ENCODE measurements at places on chromosomes 1 and 21.

DNA sequence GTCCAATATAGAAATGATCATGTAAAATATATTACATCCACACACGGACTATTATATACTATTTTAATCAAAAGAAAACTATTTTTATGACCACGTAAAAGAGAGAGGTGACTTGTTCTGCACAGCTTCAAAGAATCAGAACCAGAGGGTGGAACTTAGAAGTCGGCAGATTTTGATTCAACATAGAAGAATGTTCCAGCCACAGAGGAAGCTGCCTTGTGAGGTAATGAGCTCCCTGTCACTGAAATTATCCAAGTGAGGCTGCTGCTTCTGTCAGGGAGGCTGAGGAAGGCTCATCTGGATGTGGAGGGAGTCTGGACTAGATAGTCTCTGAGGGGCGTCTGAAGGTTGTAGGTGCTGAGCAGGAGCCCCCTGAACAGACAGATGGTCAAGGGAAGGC is 2.7 kb downstream of the PLEKHA6 start:
- DNase-seq = no peak

DNA sequence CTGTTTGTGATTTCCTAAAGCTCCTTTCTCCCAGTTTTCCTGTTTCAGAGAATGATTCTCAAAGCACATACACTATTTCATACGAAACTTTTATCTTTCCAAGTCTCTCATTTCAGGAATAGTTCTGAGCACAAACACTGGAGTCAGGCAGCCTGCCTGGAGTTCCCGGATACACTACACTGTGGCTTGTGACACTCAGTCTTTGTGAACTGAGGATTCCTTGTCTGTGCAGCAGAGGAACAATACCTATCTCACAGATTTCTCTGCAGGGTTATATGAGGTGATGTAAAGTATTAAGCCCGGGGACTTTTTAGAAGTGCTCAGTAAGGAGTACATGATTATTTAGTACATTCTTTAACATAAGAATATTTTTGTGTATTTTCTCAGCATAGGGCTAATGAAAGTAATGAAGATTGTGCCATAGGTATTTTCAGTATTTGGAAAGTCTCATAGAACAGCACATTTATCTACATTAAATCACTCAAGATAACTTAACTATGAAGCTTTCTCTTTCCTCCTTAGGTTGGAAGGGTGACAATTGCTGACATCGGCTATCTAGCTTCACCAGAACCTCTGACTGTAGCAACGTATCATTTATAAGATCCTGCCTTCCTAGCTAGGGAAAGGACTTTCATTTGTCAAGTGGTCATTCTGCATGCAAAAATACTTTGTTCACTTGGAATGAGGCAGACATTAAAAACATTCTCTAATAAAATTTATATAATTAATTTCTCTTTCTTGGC is 12.9 kb downstream of the GBP2 start:
- no peak for DNase-seq

DNA sequence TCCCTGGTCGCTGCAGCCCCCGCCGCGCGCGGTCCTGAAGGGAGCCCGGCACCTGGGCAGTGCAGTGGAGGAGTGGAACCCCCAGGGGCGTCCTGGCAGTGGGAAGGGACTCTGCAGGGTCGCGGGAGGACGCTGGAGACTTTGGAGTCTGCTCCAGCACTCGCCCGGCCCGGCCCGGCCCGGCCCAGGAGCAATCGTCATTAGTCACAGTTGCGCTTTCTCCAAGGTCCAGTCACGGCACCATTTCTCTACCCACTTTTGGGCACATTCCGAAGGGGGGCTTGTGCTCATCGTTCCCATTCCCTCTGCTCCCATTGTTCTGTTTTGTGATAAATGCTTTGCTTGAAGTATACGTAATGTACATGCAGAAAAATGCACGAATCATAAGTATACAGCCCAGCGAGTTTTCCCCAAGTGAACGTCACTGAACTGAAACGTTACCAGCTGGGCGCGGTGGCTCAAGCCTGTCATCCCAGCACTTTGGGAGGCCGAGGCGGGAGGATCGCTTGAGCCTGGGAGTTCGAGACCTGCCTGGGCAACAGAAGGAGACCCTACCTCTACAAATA is 999 bp downstream of the THAP3 start:
- DNase-seq = no peak

GRCh38 chr1:157831968-157832626 is 9.5 kb downstream of the CD5L start:
- no peak for DNase-seq

DNA sequence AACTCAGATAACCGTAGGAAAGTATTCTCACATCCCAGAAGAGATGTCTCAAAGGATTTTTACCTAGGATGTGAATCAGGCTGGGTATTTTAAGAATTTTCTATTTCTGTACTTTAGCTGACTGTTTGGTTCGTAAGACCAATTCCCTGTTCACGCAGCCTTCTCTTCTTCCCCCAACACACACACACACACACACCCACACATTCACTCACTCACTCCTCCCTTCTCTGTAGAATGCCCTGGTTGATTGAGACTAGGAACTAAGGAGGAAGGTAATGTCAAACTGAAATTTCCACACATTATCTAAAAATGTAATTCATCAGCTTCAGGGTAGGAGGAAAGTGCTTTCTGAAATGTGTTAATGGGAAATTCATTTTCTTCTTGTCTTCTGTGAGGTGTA is 43.5 kb downstream of the ELAVL4 start:
- no peak for DNase-seq

GRCh38 chr1:207831517-207832327 is 79.2 kb downstream of the CD34 start:
- DNase-seq = no peak

- DNase-seq = no peak
These were observed 7.3 kb downstream of the IGSF21 start for GRCh38 chr1:18114726-18115410.

GRCh38 chr1:194419721-194420120 is 1233.3 kb upstream of the B3GALT2 start:
- no peak for DNase-seq

DNA sequence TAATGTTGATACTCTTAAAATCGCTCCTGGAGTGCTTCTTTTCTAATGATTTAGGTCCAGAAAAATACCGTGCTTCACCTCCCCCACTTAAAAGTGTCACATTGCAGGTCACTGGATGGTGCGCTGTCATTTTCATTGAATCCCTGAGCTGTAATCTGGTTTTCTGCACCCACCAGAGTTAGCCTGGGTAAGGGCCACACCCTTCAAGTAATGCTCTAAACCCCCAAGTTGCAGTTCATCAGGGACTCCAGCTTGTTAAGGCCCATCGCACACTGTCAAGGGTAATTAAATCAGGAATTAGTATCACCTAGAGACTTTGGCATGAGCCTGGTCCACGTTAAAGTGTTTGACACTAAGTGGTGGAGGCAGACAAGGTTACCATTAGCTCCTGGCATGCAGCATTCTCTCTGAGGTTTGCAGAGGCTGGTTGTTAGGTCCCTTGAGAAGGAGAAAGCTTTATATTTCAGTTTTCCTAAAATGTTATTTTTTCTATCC is 34.0 kb downstream of the ASTN1 start:
- DNase-seq = no peak

- no peak for DNase-seq
These were observed 51.5 kb downstream of the VANGL2 start for GRCh38 chr1:160451859-160452232.

DNA sequence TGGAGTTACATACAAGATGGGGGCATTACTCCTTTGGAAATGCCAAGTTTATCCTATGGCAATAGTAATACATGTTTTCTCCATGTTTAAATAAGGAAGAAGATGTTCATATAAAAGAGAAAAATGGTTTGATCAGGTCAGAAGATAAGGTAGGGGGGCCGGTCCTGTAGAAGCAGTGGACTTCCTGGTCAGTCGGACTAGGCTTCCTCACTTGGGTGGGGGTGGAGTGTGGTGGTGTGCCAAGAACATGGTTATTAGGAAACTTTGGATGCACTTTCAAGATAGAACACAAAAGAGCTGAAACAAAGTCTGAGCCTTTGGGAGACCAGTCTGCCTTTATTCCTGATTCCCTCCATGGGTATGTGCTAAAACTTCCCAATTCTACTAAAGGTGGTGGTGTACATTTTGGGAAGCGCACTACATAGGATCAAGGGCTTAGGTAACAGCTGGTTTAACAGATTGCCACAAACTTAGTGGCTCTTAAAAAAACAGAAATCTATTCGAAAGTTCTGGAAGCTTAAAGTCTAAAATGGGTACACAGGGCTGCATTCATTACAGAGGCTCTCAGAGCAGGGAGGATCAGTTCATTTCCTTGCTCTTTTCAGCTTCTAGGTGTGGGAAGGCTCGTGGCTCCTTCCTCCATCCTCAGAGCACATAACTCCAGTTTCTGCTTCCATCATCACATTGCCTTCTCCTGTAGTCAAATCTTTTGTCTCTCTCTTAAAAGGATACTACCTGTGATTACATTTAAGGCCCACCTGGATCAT is 64.6 kb downstream of the KDM1A start:
- DNase-seq = peak; percentile 35

- DNase-seq = no peak
These were observed 574.9 kb downstream of the PTPRU start for GRCh38 chr1:29811247-29811646.

DNA sequence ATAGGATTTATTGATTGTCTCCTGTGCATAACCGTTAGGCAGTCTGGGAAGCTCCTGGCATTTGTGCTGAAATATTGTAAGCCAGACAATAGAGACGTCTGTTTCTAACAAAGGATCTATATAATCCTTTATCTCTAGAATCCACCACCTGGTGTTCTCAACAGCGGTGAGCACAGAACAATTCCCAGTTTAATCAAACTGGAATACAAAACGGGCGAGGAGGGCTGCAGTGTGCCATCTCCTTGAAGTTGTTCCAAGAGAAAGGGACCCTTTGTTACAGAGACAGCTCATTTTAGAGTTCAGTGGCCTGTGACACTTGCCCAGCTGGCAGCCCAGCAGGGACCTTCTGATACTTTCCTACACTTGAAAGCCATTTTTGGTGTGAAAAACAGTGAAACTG is 162.8 kb upstream of the IVNS1ABP start:
- no peak for DNase-seq

- DNase-seq = no peak
These were observed 8.9 kb upstream of the CD46 start for GRCh38 chr1:207742850-207743555.

DNA sequence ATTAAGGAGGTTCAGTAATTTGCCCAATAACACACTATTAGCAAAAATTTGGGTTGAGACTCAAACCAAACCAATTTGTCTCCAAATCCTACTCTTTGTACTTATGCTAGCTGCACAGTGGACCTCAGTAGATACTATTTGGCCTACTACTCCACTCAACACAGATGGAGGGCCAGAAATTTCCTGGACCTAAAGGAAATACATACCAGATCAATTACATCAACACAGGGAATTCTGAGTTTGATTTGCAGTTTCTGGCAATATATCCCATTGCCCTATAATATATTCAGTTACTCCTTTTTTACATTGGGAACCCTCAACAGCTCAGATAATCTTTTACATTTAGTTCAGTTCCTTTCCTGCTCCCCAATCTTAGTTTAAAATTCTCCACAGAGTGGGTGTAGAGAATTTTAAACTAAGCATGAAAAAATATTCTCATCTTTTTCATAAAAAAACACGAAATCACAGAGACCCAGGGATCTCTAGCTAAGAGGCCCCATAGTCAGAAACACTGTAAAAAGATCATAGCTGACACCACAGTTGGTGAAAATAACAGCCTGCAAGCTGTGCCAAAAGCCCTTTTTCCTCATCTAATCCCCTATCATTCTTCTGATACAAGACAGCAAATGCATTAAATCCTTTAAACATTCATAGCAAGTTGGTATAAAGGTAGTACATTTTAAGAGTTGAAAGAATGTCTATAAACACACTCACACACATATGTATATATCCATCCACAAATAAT is 317.7 kb upstream of the ESRRG start:
- no peak for DNase-seq

- DNase-seq = no peak
These were observed 318.5 kb upstream of the RUNX1 start for GRCh38 chr21:35367553-35367952.

DNA sequence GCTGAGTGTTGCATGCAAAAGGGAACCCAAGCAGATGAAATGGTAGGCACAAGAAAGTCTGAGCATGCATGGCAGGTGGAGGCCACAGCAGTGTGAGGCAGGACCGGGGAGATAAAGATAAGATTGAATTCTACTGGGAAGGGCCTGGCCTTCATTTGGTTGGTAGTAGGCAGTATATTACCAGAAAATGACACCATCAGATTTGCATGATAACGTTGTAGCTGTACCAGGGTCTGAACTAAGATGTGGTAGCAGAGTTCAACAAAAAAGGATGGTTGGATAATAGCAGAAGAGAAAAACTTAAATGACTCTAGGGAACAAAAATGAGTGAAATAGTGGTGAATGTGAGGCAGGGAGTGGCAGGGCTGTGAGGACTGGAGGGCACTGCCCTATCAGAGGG is 75.6 kb upstream of the DNAJC6 start:
- DNase-seq = no peak

GRCh38 chr1:237884237-237884636 is 6.5 kb downstream of the ZP4 start:
- DNase-seq = no peak

GRCh38 chr1:232704694-232705680 is 75.1 kb upstream of the SIPA1L2 start:
- no peak for DNase-seq

DNA sequence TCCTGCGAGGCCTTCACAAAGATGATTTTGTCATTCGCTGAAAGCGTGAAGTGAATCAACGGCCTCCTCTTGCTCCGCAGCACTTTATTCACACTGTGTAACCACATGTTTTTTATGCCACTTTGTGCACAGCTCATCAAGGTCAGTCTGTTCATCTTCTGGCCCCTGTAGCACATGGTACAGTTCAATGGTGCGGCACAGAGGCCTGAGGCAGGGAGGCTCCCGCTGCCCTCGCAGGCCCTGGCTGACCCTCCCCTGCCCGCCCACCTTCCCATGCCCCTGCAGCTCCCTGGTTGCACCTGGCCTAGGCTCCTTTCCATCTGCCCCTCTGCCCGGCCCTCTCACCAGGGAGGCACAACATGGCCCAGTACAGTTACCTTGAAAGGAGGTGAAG is 87.5 kb downstream of the CD247 start:
- no peak for DNase-seq

DNA sequence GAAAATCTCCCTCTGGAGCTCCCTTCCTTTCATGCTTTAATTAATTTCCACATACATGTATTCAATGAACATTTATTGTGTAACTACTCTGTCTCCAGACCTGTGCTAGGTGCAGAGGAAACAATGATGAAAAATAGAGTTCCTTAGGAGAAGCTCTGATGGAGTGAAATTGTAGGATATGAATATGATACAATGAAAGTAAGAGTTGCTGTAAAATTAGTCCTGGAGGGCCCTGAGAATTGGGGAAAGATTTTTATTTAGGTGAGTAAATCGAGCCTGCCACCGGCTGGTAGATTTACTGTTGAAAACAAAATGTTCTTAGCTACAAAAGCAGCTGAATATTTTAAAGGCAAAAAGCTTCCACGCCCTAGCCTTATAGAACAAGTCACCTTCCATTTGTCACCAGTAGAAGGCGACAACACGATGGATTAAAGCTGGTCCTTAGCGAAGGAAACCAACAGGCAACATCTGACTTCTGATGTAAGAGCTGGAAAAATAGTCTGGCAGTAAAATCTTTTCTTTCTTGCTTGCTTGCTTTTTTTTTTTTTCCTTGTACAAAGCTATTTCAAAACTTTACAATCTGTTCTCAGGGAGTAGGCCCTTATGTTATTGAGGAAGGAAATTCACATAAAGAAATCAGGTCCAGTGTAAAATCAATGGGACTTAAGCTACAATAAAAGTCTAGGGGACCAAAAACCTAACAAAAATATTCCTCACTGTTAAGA is 82.0 kb upstream of the ROR1 start:
- DNase-seq = no peak

- DNase-seq = no peak
These were observed 24.3 kb upstream of the SLC30A1 start for GRCh38 chr1:211603191-211603701.
